Activated CD4-positive, alpha-beta T cell treated with anti-CD3 and anti-CD28 coated beads for 1 hour (primary cell): ENCODE measurements at places on chromosomes 1 and 21.

DNA sequence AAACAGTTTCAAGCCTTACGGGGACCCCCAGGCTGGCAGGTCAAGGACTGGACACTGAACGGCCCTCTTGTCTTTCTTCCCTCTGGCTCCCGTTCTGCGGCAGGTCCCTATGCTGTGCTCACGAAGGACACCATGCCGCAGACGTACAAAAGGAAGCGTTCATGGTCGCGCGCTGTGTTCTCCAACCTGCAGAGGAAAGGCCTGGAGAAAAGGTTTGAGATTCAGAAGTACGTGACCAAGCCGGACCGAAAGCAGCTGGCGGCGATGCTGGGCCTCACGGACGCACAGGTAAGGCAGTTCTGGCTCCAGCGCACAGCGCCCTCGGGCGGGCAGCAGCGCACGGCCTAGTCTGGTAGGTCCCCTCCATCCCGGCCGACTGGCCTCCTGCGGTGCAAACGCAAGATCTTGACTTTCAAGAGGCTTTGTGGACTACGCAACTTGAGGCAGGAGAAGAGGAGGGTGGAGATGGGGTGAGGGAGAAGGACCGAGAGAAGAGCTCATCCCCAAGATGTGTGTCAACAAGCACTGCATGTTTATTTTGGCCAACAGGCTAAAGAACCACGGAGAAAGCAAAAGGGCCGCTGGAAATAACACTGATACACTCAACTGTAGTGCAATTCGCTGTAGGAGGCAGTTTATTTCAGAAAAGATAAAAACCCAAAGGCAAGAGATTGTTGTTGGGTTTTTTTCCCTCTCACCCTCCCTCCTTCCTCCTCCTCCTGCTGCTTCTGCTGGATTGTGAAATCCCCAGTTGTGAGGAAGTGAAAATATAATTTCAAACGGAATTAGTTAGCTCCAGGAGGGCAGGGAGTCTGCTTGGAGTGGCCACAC is 3.0 kb downstream of the HLX start:
- DNase-seq: no peak

GRCh38 chr1:151340870-151341754 is 5.9 kb downstream of the RFX5 start:
- DNase-seq: no peak

DNA sequence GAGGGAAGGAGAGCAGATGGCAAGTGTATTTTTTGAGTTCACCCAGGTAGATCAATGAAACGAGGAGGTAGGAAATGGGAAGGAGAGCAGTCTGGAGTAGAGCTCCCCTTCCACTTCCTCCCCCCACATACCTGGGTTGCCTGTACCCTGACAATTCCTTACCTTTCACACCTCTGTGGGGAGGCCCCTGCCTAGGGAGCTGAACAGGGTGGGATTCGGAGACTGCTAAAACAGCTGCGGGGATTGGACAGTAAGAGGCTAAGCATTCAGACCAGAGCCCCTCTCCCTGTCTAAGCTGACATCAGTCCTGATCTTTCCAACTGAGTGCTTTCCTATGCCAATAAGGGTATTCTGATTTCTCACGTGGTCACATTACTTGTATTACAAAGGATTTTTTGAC is 14.5 kb downstream of the RCSD1 start:
- DNase-seq: no peak

- DNase-seq: no peak
Observed at GRCh38 chr1:22636927-22637326, 499 bp downstream of the C1QA start.

GRCh38 chr1:235455823-235456222 is 48.4 kb downstream of the B3GALNT2 start:
- no peak for DNase-seq

DNA sequence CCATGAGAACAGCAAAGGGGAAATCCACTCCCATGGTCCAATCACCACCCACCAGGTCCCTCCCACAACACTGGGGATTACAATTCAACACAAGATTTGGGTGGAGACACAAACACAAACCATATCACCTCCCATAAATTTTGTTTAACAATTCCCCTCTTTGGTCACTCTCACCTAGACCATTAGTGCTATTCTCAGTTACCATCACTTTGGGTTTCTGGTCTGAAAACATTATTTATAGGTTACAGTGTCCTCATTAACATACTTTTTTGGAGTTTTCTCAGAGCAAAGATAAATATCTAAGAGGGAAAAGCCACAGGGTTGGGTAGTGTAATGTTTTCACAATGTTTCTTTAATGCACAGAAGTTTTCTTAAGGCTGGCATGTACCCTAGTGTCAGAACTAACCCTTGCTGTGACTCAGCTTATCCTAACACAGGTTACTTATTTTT is 47.7 kb upstream of the DNAH14 start:
- DNase-seq: no peak

GRCh38 chr1:151158326-151158725 is 1.9 kb downstream of the TNFAIP8L2 start:
- no peak for DNase-seq

GRCh38 chr1:160214481-160215140 is 9.4 kb downstream of the PEA15 start:
- no peak for DNase-seq

GRCh38 chr21:46061518-46061917 is 36.4 kb upstream of the COL6A2 start:
- DNase-seq: no peak

GRCh38 chr1:26697431-26697977 is 1.7 kb downstream of the ARID1A start:
- DNase-seq: no peak

DNA sequence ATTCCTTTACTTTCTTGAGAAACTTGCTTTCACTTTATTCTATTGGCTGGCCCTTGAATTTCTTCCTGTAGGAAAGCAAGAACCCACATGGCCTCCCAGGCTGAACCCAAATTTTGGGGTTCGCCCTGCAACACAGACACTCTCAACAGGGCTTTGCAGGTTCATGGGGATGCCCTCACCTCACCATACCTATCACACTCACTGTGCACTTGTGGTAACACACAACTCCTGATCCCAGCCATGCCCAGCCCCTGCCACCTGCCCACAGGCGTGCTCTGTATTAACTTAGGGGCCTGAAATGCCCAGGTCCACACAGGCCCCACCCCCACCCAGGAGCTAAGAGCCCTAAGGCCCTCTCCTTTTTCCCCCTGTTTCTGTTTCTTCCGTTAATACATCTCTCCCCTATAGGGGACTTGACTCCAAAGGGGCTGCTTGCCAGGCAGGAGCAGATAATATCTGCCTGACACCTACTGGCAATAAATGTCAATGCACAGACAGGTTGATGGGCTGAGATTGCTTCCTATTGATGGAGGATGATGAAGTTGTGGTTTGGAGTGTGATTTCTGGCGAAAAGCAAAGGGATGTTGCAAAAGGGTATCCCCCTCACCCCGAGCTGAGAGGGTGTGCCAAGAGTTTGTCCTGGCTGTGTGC is 171.5 kb downstream of the AJAP1 start:
- DNase-seq: no peak

- no peak for DNase-seq
Observed at GRCh38 chr1:22880174-22880601, 92.5 kb downstream of the LACTBL1 start.

- no peak for DNase-seq
Observed at GRCh38 chr1:43439781-43440180, 13.9 kb downstream of the HYI start.

GRCh38 chr1:226209307-226210059 is 14.0 kb upstream of the MIXL1 start:
- DNase-seq: no peak

GRCh38 chr1:46285730-46286477 is 17.5 kb downstream of the LRRC41 start:
- DNase-seq: no peak

DNA sequence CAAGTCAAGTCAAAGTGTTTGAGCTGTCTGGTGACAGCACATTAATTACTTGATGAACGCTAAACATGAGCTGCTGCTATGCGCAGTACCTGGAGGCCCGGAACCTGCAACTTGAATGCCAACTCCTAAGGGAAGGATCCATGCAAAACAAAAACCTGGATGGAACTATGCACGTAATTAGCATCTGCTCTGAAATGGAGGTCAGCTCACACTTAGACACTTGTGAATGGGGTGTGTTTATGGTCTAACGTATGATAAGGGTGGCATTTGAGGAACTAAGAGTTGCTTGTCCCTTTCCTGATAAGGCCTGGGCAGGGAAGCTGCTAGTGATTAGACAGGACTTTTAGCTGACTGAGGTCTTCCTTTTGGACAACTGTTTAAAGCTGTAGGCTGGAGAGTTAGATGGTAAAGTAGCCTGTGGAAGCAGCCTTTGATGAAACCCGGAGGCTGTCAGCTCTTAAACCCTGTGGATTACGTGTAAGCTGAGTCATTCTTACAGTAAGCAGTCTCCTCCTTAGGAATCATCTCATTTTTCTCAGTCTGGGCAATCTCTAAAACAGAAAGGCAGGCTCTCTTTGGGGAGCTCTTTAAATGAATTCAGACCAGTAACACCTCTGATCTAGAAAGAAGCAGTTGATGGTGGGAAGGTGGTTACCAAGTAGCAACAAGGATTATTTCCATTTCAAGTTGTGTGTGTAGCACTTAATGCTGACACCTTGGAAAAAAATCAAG is 6.8 kb downstream of the TENT5C start:
- DNase-seq: no peak

GRCh38 chr21:34642211-34643075 is 26.4 kb upstream of the CLIC6 start:
- no peak for DNase-seq

DNA sequence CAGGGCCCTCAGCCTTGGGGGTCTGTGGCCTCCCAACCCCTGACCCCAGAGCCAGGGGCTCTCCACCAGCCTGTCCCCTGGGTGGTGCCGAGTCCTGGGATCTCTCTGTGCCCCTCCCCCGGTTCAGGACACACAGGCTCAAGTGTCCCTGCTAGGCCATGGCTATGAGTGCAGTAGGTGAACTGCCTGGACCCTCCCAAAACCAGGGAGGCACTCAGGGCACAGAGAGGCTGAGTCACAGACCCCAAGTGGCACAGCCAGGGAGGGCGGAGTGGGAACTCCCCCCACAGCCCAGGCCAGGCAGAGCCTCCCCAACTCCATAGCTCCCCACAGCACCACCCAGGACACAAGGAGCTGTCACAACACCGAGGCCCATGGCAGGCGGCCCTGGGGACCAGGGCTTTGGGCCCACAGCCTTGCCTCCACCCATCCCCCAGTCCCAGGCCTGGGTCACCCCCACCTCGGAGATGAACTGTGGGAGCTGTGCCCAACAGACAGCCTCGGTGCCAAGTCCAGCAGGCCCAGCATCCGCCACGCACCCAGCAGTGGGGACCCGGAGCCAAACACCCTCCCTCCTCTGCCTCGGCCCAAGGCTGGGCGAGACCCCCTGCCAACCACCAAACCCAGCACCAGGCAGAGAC is 3.2 kb downstream of the DVL1 start:
- no peak for DNase-seq

DNA sequence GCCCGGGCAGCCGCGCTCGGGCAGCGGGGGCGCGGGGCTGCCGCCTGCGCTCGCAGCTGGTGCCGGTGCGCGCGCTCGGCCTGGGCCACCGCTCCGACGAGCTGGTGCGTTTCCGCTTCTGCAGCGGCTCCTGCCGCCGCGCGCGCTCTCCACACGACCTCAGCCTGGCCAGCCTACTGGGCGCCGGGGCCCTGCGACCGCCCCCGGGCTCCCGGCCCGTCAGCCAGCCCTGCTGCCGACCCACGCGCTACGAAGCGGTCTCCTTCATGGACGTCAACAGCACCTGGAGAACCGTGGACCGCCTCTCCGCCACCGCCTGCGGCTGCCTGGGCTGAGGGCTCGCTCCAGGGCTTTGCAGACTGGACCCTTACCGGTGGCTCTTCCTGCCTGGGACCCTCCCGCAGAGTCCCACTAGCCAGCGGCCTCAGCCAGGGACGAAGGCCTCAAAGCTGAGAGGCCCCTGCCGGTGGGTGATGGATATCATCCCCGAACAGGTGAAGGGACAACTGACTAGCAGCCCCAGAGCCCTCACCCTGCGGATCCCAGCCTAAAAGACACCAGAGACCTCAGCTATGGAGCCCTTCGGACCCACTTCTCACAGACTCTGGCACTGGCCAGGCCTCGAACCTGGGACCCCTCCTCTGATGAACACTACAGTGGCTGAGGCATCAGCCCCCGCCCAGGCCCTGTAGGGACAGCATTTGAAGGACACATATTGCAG is 3.0 kb downstream of the ARTN start:
- DNase-seq: no peak
